ENCODE measurements at places on chromosomes 4 and X.

DNA sequence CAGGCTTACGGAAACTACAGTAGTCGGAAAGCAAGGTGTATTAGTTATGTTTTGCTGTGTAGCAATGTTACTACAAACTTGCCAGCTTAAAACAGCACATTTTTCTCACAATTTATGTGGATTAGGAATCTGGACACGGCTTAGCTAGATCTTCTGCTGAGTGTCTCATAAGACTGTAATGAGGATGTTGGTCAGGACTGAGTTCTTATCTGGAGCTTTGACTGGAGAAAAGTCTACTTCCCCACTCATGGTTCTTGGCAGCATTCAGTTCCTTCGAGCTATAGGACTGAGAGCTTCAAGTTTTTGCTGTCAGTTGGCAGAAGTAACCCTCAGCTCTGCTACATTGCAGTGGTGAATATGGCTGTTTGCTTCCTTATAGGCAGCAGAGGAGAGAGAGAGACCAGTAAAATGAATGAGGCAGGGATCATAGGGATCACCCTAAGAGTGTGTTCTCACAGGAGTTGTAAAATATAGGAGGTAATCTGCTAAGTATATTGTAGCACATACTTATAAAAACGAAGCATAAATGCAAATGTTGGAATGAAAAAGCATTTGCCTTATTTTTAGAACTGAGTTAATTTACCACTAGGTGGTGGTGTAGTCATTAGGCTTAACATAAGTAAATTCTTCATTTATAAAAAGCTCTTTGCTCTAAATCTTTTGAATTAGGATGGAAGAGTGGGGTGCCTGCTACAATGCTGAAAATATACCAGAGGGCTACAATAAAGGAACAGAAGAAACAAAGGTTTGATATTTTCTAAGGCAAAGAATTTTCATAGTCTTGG is 38.6 kb downstream of the ALG13 start:
- DNase-seq = peak; percentile 8

DNA sequence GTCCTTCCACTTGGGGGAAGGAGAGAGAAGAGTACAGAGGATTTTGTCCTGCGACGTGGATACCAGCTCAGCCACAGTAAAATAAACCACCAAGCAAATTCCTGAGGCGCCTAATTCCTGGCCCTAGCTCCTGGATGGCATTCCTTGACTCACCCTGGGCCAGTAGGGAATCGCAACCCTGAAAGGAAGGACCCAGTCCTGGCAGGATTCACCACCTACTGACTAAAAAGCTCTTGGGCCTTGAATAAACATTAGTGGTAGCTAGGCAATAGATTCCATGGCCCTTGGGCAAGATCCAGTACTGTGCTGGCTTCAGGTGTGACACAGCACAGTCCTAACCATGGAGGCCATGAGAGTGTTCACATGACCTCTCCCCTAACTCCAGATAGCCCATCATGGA is 45.6 kb downstream of the GABRA3 start:
- DNase-seq = no peak

- DNase-seq = no peak
These were observed 21.7 kb downstream of the INPP4B start for GRCh38 chr4:142824368-142824767.

DNA sequence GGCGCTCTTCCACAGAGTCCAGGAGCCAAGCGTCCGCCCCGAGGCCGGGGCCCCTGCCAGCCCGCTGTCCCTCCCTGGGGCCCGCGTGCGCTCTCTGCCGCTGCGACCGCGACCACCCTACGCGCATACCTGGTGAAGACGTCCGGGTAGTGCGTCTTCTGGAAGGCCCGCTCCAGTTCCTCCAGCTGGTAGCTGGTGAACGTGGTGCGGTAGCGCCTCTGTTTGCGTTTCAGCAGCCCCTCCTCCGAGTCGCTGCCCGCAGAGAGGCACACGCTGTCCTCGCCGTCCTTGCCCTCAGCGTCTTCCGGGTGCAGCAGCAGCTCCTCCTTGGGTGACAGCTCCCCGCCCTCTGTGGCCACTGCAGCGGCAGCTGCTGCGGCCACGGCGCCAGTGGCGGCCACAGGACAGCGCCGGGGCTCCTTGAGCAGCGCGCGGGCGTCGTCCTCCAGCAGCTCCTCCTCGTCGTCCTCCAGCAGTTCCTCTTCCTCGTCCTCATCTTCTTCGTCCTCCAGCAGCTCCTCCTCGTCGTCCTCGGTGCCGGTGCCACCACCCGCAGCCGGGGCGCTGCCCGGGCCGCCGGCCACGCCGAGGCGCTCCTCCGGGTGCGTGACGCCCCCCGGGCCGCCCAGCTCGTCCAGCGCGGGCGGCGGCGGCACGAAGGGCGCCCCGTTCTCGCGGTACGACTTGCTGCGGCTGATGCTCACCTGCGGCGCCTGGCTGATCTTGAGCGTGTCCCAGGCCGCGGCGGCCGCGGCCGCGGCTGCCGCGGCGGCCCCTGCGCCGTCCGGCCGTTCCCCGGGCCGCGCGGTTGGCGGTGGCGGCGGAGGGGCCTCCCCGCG is 2.8 kb downstream of the ARX start:
- DNase-seq = no peak

DNA sequence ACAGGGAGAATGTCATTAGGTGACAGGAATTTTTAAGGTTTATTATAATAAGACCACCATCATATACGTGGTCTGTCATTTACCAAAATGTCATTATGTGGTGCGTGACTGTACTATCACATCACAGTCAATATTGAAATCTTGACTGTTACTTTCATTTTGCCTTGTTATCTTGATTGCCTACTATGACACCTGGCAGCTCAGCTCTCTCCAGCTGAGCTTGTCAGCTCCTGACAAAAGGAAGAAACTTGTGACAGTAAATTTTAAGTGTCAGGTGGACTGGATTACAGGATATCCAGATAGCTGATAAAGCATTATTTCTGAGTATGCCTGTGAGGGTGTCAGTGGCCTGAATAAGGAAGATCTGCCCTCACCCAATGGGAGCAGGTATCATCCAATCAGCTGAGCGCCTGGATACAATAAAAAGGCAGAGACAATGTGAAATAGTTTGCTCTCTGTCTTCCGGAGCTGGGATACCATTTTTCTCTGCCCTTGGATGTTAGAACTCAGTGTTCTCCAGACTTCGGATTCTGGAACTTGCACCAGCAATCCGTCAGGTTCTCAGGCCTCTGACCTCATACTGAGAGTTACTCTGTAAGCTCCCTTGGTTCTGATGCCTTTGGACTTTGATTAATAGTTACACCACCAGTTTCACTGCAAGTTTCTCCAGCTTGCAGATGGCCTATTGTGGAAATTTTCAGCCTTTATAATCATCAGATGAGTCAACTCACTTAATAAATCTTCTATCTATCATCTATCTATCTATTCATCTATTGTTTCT is 1454.7 kb upstream of the IGFBP7 start:
- DNase-seq = no peak

- DNase-seq = no peak
These were observed 145.3 kb upstream of the VCX3B start for GRCh38 chrX:8319359-8319758.

- DNase-seq = no peak
These were observed 497 bp downstream of the HPGD start for GRCh38 chr4:174521800-174522182.

GRCh38 chrX:86806786-86807185 is 658.5 kb downstream of the DACH2 start:
- DNase-seq = no peak

DNA sequence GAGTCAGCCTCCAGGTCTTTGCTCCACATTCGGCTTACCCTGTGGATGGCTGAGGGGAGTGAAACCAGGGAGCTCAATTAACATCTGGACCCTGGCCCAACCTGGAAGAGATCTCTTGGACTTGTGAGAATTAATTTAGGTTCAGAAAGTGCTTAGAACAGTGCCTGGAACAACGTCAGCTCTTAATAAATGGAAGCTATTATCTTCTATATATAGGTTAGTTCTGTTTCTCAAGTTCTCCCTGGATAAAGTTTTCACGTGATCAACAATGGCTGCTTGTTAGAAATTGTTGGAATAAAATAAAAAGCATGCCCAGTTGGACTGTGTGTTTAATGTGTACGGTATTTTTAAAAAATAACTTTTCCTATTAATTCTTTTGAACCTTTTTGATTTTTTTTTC is 80.8 kb downstream of the TRIML1 start:
- no peak for DNase-seq

DNA sequence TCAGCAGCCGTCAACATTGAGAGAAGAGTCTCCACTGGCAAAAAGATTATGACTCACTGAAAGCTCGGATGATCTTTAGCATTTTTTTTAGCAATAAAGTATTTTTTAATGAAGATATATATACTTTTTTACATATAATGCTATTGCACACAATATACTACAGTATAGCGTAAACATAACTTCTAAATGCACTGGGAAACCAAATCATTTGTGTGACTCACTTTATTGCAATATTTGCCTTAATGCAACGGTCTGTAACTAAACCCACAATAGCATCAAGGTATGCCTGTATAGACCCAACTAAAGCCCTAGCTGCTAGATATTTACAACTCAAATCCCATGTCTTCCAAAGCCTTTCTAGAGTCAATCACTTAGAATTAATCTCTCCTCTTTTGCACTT is 52.3 kb upstream of the EDNRA start:
- DNase-seq = no peak

- no peak for DNase-seq
These were observed 238.6 kb downstream of the RAPGEF2 start for GRCh38 chr4:159341522-159341921.

GRCh38 chrX:13778916-13779315 is 38.0 kb downstream of the GPM6B start:
- no peak for DNase-seq

DNA sequence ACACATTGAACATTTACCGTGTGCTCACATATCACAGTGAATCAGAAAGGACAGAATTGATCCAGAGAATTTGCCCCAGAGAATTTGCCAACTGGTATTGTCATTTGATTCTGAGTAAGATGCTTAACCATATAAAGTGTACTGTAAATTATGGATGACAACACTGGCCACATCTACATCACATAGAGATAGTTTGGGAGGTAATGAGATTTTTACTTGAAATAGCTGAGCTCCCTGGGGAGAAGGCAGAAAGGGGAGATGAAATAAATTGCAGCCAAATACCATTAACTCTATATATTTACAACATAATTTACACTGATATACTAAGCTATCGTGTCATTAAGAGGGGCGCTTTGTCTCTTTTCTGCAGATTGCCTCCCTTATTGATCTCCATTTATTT is 564.0 kb downstream of the KCNIP4 start:
- DNase-seq = no peak

- DNase-seq = no peak
These were observed 215.5 kb downstream of the APBB2 start for GRCh38 chr4:40998675-40999358.

- no peak for DNase-seq
These were observed 40.7 kb downstream of the KLHL8 start for GRCh38 chr4:87179751-87180150.

DNA sequence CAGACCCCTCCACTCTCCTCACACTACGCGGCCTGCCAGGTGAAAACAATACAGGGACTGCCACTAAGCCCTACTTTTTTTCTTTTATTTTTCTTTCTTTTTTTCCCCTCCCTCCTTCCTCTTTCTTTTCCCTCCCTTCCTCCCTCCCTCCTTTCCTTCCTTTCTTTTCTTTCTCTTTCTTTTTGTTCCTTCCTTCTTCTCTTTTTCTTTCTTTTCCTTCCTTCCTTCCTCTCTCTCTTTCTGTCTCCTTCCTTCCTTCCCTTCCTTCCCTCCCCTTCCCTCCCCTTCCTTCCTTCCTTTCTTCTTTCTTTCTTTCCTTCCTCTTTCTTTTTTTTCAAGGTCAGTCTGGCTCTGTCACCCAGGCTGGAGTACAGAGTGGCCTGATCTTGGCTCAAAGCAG is 41.9 kb downstream of the RWDD4 start:
- DNase-seq = no peak

- peak; percentile 11 for DNase-seq
These were observed 19.2 kb upstream of the BRS3 start for GRCh38 chrX:136468391-136469103.

DNA sequence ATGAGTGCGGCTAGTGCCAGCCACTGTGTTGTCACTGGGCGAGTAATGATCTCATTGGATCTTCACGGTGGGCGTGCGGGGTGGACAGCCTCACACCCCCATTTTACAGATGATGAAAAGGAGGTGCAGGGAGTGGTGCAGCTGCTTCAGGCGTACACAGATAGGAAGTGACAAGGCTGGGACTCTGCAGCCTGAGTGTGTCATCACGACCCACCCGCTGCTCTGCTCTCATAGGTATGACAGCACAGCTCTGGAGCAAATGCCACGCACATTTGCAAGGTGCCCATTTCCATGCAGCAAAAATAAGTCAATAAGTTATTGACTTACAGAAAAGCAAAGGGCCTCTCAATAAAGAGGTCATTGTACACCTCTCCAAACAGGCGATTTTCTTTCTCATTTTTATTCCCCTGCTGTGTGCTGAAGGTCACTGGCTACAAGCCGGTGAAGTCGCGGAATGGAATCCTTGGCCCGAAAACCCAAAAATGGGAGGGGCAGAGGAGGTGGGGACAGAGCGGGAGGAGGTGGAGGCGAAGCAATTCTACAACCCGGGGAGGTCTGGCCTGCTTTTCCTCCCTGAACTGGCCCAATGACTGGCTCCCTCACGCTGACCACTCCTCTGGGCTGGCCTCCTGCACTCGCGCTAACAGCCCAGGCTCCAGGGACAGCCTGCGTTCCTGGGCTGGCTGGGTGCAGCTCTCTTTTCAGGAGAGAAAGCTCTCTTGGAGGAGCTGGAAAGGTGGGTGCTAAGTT is at the start of gene SOD3:
SOD3 (plus strand) TSS at position 658 of the 750 bp plus-strand sequence. CDS start 3,949 bp downstream, outside the sequence.
- no peak for DNase-seq

DNA sequence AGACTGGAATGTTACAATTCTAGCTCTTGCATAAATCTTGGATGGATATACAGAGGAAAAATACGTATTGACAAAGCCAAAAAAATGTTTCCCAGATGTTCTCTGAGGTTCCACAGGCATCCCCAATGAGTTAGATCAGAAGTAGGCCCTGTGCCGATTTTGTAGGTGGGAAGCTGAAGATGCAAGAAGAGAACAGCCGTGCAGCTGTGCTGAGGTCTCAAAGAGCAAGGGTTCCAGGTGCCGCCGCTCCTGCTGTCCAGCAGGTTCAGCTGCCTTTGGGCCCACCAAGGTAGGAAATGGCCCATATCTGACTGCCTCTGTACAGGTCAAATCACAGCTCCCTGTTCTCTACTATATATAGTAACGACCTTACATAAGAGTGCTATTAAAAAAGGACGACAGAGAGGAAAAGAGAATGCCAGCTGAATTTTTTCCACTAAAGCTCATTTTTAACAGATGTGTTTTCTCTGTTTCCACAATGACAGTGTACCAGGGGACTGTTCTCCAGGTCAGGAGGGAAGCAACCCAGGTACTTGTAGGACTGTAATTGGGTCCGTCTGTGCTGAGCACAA is 155.6 kb downstream of the CBR4 start:
- DNase-seq = no peak

Measured in NCI-H1694 (cell line).